IMR-90 (cell line): ENCODE measurements at places on chromosomes 2 and 18. TPM values are rescaled to one million over a fixed set of nuclear protein-coding genes. Genes with fewer than 3 reads are reported as not detected.

The DNAJC5G gene
- not detected in 2 replicates for polyA plus RNA-seq

- no peak for DNase-seq
Measured at GRCh38 chr2:55155206-55155605, 76.9 kb downstream of the CLHC1 start.

- DNase-seq = peak; percentile 95
Measured at GRCh38 chr2:207487650-207488311, 42.0 kb upstream of the CREB1 start.

The ADAM23 gene
- 7.4 and 10.3 TPM in 2 replicates for polyA plus RNA-seq

DNA sequence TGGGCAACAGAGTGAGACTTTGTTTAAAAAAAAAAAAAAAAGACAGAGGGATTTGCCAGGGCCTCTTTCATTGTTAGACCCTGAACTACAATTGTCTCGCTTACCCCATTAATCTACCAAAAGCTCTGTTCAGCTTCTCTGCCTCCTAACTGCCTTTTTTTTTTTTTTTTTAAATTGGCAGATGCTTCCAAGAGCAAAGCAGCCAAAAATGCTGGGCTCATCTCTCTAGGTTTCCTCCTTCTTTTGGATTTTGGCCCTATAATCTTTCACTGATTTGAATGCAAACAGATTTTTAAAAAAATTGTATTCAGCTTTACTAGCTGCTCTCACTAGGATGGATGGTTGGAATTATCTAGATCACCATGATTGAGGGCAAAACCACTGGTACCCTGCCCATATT is 33.2 kb upstream of the RAPGEF4 start:
- DNase-seq = no peak

DNA sequence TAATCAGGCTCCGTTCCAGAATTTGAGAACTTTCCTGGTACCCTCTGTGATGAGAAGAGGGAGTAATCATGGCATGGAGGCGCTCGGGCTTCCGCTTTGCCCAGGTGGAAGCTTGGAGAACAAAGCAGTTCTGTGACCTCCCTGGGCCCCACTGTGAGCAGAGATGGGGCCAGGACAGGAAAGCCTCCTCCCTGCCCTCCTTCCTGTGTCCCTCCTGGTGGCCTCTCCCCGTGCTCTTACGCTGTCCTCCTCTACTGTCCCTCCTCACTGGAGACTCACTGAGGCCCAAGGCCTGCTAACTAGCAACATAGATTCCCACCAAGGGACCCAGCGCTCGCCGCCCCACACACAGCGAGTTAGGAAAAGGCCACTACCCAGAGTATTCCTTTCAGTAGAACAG is 119.8 kb downstream of the MAPK4 start:
- DNase-seq = no peak

- no peak for DNase-seq
Measured at GRCh38 chr2:11945139-11946126, 199.0 kb downstream of the LPIN1 start.

The DSG4 gene
- polyA plus RNA-seq = not detected in 2 replicates

GRCh38 chr2:240302933-240303595 is 132.4 kb upstream of the GPC1 start:
- no peak for DNase-seq

The TMEFF2 gene
- polyA plus RNA-seq = 2.9 and 3.0 TPM in 2 replicates

The POTEC gene
- not detected in 2 replicates for polyA plus RNA-seq

The RPRD1A gene
- polyA plus RNA-seq = 17.1 and 23.3 TPM in 2 replicates

The SLC9A4 gene
- not detected in 2 replicates for polyA plus RNA-seq

The CRYBA2 gene
- polyA plus RNA-seq = not detected in 2 replicates

- DNase-seq = no peak
Measured at GRCh38 chr2:141698500-141698899, 432.3 kb downstream of the LRP1B start.
